COR-L47 (cell line): ENCODE measurements at places on chromosomes 7 and 10.

DNA sequence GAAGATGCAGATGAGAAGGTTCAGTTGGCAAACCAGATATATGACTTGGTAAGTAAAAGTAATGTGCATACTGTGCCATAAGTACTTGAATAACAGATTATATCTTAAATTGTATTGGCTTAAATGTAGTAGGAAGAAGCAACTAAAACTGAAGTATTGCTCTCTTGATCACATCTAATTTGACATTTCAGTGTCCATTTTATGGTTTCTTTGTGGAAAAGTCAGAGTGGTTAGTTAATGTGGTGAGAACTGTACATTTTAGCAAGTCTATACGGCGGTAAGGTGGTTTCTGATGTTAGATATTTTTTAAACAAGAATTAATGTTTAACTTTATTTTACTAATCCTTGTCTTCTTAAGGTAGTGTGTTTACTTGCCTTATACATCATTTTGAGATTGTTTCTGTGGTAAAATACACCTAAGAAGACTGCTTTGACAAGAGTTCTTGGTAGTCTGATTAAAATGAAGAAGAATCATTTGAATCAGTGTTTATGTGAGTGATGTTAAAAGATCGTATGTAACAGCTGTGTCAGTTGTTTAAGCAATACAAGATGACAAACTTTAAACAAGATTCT, 5.1 kb downstream of the ING3 start:
- no peak for DNase-seq

GRCh38 chr10:106577756-106578155, 586.8 kb downstream of the SORCS1 start:
- no peak for DNase-seq

- DNase-seq, result no peak
Observed at GRCh38 chr7:151798851-151799448, 78.0 kb downstream of the PRKAG2 start.

DNA sequence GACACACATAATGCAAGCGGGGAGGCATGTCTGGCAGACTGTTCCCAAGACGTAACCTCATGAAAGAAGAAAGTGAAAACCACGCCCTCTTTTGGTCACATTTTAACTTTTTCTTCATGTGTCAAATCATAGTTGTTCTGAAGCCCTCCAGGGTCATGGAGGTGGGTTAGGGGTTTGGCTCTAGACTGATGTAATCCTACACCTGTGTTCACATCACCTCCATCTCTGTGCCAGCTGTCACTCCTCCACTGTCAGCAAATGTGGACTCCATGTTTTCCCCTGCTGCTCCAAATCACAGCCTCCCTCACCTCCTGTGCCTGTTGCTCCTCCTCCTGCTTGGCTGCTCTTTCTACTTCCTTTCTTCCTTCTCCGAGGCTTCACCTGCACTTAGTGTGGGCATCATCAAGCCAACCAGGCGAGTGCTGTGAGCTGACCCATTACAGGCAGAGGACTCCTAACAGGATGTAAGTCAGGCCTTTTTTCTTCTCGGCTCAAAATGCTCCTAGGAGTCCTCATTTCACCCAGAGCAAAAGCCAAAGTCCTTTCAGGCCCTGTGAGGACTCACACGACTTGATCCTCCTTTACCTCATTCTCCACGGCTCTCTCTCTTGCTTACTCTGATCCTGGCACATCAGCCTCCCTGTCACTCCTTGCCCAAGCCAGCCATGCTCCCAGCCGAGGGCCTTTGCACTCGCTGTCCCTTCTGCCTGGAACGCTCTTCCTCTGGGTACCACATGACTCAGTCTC, 66.4 kb upstream of the IFRD1 start:
- peak; percentile 5 for DNase-seq

DNA sequence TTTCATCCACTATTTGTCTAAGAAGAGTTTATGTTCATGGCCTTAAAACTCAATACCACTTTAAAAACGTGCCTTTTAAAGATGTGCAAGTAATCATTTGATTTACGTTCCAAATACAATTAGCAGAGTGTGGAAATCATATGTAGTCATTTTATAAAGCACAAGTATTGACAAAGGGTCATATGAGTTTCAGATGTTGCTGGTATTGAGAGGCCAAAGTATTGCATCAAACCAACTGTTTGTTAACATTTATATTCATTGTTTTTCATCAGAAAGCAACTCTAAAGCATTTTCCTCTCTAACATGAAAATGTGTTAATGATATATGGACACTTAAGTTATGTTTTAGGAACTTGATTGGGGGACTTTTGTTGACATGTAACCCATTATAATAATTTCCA, 11.5 kb upstream of the TSGA13 start:
- DNase-seq, result no peak

DNA sequence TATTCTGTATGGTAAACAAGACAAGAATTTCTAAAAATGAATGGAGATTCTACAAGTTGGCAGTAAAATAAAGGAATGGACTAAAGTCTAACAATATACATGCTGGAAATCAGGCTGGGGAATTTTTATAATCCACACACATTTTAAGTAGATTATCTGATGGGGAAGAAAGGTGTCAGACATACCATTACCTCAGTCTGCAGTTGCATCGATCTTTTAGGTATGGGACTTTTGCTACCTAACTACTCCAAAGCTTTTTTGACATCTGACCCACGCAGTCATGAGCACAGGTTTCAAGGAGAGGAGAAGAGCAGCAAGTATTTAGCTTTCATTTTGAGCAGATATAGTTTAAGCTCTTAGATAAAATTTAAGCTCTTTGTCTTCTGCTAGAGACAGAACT, 113.0 kb downstream of the ZNF438 start:
- no peak for DNase-seq

DNA sequence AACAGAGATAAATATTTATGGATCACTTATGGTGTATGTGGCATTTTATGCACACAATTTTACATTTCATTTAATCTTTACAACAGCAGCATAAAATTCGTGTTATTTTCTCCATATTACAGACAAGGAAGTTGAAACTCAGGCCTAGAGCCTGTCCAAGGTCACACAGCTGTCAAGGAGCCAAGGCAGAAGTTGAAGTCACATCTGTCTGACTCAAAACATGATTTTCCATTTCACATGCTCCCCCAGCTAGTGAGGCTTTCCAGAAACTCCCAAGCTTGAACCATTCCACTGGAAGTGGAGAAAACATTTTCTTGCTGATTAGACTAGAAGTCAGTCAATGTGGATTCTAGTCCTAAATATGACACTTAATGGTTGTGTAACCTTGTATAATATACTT, 110.5 kb downstream of the HECTD2 start:
- DNase-seq, result no peak

GRCh38 chr7:99092064-99092720, 51.7 kb downstream of the SMURF1 start:
- DNase-seq, result no peak

GRCh38 chr10:117626228-117626627, 83.7 kb downstream of the EMX2 start:
- DNase-seq, result no peak

DNA sequence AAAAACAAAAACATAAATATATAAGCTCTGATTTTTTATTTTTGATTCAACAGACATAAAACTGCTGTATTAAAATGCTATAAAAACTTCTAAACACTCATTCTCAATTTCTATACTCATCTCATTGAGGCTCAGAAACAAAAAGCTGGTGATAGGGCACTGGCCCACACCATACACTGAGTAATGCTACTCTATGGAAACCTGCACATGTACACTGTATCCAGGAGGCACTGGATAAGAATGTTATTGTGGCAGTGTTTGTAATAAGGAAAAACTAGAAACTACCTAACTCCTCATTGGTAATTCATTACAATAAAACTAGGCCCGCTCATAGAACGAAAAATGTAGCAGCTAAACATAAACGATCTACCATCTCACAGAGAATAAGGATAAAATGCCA, 23.1 kb downstream of the ERLIN1 start:
- DNase-seq, result no peak

DNA sequence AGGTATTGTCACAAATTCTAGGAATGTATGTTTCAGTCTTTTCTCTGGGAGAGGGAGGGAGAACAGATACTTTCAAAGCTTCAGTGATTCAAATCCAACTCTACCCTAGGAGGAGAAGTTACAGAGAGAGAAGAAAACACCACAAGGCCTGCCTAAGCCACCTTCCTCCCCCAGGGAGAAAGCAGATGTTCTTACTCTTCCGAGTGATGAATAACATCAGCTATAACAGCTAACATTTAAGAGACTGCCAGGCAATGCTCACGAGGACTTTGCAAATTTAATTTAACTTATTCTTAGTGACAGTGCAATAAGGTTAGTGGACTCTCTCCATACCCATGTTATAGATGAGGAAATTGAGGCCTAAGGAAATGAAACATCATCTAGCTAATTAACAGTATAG, 36.8 kb downstream of the TAS2R41 start:
- DNase-seq, result no peak

GRCh38 chr7:108122181-108122580, 8.0 kb downstream of the LAMB4 start:
- DNase-seq, result no peak

DNA sequence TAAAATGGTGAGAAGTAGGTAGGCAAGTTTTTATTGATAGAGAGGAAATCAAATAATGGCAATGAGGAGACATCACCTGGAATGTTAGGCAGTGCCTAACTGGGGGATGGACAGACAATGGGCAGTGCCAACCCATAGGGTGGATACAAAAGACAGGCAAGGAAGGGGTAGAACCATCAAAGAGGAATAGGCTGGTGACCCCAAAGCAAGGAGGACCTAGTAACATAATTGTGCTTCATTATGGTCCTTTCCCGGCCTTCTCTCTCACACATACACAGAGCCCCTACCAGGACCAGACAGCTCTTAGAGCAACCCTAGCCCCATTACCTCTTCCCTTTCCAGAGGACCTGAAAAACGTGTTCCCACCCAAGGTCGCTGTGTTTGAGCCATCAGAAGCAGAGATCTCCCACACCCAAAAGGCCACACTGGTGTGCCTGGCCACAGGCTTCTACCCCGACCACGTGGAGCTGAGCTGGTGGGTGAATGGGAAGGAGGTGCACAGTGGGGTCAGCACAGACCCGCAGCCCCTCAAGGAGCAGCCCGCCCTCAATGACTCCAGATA, 30.0 kb downstream of the PRSS2 start:
- no peak for DNase-seq

DNA sequence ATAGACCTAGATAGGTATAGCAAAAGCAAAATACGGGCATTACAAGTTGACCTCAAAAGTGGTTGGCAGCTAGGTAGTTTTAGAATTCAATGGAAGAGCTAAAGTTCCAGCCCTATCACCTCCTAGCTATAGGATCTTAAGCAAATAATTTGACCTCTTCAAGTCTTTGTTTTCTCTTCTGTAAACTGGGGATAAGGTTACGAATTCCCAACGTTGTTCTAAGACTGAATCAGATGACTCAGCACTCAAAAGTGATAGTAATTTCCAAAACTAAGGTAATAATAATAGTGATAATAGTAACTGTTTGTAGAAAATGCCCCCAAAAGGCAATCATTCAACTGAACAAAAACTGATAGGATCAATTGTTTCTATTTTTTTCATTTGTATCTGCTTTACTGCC, 445.2 kb downstream of the KCNMA1 start:
- DNase-seq, result no peak

DNA sequence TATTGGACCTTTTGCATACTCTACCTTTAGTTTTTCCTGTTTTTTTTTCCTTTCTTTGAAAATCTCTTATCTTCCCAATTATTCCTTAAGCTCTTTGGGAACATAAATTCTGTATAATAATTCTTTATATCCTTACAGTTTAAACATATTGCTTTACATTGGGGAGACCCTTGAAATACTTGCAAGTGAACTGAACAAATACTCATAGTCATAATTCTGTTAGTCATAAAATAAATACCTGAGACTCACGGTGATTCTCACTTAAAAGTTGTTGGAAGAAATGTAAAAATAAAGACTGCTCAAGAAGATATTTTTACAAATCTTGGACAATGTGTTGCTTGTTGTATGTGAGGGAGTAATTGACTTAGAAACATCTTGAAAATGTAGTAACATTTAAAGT, 515.2 kb upstream of the POT1 start:
- no peak for DNase-seq

- DNase-seq, result no peak
Observed at GRCh38 chr10:26593896-26594295, 103.6 kb upstream of the PDSS1 start.

DNA sequence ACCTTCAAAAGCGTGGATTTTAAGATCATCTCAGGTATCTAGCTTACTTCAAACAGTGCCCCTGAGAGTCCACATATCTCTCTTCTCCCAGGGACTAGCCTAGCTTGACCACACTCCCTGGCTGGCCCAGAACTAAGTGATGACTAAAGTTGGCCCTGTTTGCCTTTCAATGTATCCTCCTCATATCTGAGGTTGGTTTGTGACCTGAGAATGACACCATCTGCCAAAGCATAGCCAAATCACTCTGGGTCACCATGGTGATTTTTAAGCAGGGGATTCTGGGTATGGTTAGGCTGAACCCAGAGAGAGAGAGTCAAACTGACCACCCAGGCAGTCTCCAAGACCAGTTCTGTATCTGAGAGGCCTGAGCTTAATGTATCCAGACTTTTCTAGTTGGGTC, 16.2 kb downstream of the CNNM1 start:
- no peak for DNase-seq

DNA sequence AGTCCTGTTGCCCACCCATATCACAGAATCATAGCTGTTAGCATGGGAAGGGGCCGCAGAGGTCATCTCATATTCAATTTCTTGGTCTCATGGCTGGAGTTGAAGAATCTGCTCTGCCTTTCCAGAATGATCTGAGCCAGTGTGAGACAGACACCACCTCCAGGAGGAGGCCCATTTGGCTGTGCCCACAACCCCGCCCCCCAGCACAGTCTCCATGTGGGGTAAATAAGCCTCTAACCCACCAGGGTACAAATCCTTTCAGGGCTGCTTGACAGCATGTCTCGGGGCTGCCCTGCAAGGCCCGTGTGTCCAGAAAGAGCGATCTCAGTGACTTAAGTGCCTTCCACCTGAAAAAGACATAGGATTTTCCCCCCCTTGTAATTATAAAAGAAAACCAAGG, 137.5 kb downstream of the DLG5 start:
- no peak for DNase-seq

GRCh38 chr7:13991791-13992595, 2.5 kb upstream of the ETV1 start:
- no peak for DNase-seq

GRCh38 chr10:132397671-132398565, 918 bp downstream of the PWWP2B start:
- peak; percentile 46 for DNase-seq

GRCh38 chr10:117541909-117542705, 439 bp upstream of the EMX2 start:
- DNase-seq, result peak; percentile 72

DNA sequence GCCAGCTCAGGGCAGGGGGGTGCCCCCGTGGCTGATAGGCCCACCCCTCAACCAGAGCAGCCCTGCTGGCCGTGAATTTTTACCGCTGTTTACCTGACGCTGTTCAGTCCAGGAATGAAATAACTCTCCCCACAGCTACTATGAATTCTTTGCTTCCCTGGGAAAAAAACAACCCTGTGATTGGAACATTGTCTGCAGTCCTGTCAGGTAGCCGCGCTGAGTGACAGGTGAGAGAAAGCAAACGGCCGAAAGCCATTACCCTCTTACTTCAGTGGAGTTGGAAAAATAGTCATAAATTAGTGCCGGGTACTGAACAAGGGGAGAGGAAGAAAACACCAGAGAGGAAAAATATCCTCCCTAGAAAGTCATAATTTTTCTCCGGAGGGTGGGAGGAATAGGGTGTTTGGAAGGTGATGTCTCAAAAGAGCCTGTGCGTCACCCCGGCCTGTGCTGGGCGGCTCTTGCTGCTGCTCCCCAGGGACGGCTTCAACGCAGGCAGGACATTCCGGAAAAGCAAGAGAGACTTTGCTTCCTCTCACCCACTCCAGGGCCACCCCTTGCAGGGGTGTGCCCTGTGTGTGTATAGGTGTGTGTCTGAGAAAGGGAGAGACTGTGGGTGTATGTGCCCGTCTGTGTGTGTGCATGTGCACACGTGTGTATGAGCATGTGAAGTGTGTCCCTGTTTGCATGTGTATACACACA, 69.0 kb downstream of the CDH23 start:
- no peak for DNase-seq
